Stimulated activated CD4-positive, alpha-beta T cell treated with anti-CD3 and anti-CD28 coated beads, Interleukin-15, amount 100 ng/mL, for 1 hour (primary cell): ENCODE measurements at places on chromosomes 3 and 15.

DNA sequence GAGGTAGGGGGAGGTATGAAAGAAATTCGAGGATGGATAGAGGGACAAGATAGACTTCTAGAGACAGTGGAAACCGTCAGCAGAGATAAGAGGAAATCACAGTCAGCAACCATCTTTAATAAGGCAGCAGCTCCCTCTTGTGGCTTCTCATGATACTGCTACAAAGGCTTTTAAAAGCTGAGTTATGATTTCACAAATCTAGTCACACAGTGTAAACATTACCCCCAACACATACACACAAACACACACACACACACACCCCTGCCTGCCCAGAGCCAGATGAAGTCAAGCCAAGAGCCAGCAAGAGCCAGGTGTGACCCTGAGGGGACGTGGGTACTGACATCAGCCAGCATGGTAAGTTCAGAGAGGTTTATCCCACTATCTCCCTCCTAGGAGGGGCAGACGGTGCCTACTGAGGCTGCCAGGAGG, 18.9 kb upstream of the TGM5 start:
- no peak for DNase-seq

DNA sequence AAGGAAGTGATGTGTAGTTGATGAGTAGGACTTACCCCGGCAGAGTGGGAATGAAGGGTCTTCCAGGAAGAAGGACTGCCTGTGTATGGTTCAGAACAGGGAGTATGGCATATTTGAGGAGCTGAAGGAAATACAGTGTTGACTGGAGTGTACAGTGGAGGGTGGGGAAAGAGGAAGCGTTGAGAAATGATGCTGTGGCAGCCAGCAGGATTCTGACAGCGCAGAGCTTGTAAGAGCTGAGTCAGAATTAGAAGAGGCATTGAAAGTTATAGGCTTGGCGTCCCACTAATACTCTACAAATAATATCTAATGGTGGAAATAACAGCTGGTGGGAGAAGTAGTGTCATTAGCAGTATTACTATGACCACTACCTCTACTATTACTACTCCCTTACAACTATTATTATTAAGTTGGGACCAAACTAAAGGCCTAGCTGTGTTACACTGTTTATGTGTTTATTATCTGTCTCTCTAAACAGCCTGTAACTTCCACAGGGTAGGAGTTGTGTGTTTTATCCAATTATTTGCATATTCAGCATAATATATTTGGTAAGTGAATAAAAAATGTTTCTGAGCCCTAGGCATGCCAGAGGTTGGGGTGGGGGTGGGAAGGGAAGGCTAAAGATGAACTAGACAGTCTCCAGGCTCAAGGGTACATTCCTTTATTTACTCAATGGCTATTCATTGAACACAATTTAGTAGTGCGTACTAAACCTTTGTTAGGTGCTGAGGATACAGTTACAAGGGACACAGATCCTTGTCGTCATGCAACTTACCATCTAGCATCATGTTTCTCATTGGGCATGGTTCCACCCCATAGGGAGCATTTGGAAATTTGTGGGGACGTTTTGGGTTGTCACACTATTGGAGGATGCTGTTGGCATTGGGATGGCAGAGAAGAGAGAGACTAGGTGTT, 428.8 kb upstream of the ONECUT1 start:
- DNase-seq, result no peak

DNA sequence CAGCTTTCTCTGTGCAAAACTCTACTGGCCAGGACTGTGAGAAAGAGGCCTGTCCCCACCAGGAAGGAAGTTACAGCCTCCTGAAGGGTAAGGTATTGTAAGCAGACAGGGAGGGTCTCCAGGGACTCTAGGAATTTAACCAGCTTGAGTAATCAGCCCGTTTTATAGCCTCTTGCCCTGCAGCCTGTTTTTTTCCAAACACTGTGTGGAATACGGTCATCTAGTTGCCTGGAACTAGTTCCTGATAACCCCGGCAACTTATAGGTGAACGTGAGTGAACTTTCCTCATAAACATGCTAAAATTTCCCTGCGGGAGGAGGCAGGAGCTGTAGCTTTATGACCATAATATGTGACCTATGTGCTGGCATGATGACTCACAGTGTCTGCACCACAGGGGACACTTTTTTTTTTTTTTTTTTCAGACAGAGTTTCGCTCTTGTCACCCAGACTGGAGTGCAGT, 60.1 kb upstream of the DAZL start:
- DNase-seq, result no peak

- no peak for DNase-seq
Measured at GRCh38 chr3:49916686-49917085, 12.9 kb downstream of the MON1A start.

GRCh38 chr3:45333549-45333948, 54.8 kb upstream of the LARS2 start:
- no peak for DNase-seq

DNA sequence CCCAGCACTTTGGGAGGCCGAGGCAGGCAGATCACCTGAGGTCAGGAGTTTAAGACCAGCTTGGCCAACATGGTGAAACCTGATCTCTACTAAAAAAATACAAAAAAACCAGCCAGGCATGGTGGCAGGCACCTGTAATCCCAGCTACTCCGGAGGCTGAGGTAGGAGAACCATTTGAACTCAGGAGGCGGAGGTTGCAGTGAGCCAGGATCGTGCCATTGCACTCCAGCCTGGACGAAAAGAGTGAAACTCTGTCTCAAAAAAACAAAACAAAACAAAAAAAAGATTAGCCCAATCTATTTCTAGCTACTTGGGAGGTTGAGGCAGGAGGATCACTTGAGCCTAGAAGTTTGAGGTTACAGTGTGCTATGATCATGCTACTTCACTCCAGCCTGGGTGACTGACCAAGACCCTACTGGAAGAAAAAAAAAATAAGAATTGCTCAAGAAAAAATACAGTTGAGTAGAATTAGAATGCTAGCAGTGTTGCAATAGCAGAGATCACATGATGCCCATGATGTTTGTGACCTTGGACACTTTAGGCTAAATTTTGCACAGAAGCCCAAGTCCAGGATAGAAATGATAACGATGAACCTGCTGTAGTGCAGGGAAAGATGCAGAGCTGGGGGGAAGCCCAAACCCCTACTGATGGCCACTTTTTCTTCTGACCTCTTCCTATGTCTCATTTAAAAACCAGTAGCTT, 162.2 kb downstream of the LPP start:
- no peak for DNase-seq

DNA sequence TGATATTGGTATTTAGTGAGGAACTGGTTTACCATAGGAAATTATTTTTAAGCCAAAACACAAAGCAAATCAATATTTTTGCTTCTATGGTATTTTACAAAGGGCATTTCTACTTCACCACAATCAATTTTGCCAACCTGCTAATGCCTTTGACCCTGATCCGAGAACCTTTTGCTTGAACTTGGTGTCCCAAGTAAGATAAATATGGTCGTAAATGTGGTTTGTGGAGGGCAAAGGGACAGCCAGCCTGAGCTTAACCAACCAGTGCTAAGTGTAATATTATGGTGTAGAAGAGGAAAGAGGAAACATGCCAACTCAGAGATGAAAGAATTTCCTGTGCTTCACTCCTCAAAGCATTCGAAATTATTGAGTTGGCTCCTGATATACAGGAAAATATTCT, 148.4 kb downstream of the C3orf38 start:
- DNase-seq, result no peak

GRCh38 chr15:89576417-89576773, 1.1 kb downstream of the TICRR start:
- DNase-seq, result no peak

DNA sequence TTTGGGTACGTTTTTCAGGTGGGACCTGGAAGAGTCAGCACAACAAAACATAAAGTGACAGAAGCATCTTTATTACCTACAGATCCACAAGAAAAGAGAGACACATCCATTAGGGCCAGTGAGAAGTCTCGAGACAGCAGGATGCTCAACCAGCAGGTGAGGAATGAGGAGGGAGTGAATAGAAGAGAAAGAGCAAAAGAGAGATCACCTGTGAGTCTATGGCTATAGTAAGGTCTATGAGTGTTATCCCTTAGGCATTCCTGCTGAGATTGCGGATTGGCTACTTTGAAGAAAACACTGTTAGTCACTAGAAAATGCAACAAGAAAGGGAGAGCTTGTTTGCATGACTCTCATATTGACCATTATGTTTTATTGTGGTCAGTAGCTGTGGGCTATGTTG, 1556.2 kb upstream of the GBE1 start:
- no peak for DNase-seq

GRCh38 chr3:186381424-186382216, 19.6 kb upstream of the DGKG start:
- DNase-seq, result no peak

GRCh38 chr15:88002706-88003105, 253.8 kb downstream of the NTRK3 start:
- DNase-seq, result no peak

GRCh38 chr15:50365971-50366370, 11.0 kb upstream of the GABPB1 start:
- no peak for DNase-seq

GRCh38 chr3:50385754-50386153, 26.4 kb upstream of the TMEM115 start:
- no peak for DNase-seq

GRCh38 chr3:51692980-51693395, 13.9 kb upstream of the GRM2 start:
- no peak for DNase-seq

DNA sequence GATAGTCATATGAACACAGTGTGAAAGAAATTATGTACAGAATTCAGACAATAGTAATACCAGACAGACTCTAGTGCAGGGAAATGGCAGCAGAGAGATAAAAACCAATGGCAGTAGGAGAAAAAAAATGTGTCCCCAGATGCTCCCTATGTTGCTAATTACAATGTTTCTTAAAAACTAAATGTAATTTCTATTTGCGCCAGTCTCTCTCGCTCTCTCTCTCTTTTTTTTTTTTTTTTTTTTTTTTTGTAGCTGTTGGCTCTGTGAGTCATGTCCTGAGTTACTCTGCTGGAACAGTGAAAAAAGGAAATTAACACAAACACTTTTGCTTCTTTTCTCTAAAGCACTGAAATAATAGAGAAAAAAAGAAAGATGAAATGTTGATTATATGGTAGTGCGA, 871.9 kb downstream of the GBE1 start:
- no peak for DNase-seq

DNA sequence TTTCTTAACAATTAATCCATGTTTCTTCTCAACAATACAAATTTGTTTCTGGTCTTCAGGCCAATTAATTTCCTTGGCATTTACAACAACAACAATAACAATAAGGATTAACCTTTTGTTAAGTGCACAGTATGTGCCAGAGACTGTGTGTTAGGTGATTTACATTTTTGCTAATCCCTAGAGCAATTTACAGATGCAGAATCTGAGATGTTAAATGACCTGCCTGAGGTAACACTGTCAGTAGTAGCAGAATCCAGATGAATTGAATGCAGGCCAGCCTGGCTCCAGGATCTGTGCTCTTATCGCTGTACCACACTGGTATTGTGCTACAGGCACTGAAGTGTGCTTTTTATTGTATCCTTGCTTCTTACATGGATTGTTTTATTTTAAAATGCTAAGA, 122.2 kb downstream of the MEIS2 start:
- no peak for DNase-seq
